Adrenal gland (tissue), 19 donors: ENCODE measurements at places on chromosomes 16 and 17. TPM values are rescaled to one million over a fixed set of nuclear protein-coding genes. Genes with fewer than 3 reads are reported as not detected.
A peak's percentile ranks its signal among the peaks of the same experiment; 100 is the strongest.

DNA sequence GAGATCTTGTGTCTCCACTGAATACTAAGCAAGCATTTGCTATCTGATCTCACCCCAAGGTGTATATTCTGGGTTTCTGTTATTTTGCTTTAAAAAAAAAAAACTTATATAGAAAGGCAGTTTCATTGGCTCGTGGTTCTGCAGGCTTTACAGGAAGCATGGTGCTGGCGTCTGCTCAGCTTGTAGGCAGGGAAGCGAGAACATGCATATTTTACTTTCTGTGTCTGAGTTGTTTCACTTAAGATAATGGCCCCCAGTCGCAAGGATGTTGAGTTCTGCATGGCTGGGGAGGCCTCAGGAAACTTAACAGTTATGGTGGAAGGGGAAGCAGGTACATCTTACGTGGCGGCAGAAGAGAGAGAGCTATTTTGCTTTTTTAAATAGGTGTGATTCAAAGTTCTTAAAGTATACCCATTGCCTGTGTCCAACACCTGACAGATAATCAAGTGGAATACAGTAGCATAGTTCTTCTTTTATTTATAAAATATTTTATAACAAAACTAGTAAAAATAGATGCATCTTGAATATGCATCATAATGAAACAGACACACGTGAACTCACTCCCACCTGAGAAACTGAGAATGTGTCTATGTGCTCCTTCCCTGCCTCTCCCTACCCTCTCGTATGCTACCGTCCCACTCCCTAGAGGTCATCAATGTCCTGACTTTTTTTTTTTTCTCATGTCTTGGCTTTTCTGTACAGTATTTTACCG, 15.4 kb upstream of the ARHGAP17 start:
- no peak for DNase-seq

DNA sequence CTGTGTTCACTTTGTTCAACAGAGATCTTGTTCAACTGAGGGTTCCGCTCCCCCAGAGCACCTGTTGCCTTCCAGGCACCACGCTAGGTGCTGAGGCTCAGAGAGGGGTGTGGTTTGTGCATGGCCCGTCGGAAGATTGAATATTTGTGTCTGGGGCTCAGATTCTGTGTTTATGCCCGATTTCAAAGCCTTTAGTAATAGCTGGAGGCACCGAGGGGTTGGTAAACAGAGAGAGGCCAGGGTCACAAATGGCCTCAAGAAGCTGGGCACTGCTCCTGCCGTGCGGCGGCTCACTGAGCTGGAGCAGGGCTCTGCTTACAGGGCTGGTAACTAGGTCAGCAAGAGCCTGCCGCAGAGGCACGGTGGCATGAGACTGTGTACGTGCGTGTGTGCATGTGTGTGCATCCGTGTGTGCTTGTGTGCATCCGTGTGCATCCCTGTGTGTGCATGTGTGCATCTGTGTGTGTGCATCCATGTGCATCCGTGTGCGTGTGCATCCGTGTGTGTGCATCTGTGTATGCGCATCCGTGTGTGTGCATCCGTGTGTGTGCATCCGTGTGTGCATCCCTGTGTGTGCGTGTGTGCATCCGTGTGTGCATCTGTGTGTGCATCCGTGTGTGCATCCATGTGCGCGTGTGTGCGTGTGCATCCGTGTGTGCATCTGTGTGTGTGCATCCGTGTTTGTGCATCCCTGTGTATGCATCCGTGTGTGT, 5.4 kb downstream of the ITGAE start:
- DNase-seq, result no peak

DNA sequence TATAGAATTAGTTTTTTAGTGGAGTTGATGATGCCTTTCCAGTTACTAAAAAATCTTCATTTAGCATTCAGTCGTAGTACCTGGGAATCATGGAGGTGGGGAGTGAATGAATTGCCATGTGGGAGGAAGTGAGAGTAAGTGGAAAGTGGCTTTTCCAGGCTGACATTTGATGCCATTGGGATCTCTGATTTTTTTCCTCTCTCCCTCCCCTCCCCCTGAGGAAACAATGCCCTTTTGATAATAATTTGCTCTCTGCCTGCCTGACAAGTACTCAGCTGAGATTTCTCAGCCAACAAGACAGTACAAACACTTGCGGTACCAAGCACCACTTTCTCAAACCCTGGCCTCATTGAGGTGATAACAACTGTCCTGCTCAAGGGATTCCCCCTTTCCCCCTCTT, 2.2 kb downstream of the UBE2Z start:
- DNase-seq, result no peak

DNA sequence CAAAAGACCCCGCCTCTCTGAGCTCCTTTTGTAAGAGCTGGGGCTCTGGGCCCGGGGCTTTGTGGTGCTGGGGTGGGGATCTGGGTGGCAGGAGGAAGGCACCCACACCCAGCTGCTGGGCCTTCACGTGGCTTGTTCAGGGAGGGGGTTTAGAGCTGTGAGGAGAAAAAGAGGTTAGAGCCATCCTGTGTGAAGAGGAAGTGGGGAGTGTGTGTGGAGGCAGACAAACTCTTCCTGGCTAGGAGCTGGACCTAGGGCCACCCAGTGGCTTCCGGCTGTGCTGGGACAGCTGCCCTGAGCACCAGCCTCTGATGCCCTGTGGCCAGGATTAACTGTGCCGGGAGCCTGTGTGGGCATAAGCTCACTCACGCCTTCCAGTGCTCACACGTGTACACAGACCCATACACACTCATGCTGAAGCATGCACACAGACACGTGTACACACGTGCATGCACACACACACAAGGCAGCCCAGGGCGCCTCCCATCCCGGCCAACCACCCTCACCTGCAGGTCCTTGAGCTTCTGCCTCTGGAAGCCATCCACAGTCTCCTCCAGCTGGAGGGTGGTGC, 7.4 kb downstream of the CIBAR2 start:
- DNase-seq, result no peak

GRCh38 chr16:58518083-58518979, 3.0 kb downstream of the SETD6 start:
- no peak for DNase-seq

GRCh38 chr17:36950027-36950426, 1.3 kb downstream of the AATF start:
- no peak for DNase-seq

- DNase-seq, result no peak
Measured at GRCh38 chr16:31269541-31269940, 9.8 kb downstream of the ITGAM start.

- no peak for DNase-seq
Measured at GRCh38 chr16:53745753-53746266, 41.9 kb downstream of the FTO start.

DNA sequence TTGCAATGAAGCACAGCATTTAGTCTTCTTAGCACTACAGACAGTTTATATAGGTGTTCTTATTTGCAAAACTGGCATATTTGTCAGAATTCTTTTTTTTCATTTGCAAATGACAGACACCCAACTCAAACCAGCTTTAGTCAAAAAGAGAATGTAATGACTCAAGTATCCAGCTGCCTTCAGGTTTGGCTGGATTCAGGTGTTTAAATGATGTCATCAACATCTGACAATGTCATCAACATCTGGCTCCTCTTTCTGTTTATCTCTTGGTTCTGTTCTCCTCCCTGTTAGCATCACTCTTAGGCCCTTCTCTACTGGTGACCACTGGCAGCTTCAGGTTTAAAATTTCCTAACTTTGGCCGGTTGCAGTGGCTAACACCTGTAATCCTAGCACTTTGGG, 18.9 kb downstream of the TMC5 start:
- DNase-seq, result no peak

- DNase-seq, result peak; percentile 59
Measured at GRCh38 chr17:59506894-59507726, 58.3 kb upstream of the DHX40 start.

DNA sequence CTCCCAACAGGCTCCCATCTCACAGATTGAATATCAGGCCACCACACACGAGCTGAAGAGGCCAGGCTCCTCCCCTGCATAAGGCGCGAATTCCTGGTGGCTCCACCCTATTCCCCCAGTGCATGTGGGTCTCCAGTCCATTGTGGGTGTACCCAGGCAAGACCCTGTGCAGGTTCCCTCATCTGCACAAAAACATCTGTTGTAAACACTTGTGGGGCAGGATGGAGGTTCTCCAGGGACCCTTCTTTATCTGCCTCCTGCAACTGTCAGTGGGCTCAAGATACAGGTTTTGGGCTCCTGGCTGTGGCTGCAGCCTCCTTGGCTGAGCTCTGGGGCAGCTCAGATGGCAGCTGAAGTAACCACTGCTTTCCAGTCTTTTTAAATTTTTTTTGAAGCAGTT, 17.6 kb upstream of the LGALS9 start:
- no peak for DNase-seq

GRCh38 chr17:30554839-30555751, 77.9 kb downstream of the GOSR1 start:
- no peak for DNase-seq

GRCh38 chr17:77995146-77995852, 36.8 kb downstream of the TNRC6C start:
- DNase-seq, result peak; percentile 28

GRCh38 chr16:64907844-64908243, 214.0 kb downstream of the CDH11 start:
- DNase-seq, result peak; percentile 54

DNA sequence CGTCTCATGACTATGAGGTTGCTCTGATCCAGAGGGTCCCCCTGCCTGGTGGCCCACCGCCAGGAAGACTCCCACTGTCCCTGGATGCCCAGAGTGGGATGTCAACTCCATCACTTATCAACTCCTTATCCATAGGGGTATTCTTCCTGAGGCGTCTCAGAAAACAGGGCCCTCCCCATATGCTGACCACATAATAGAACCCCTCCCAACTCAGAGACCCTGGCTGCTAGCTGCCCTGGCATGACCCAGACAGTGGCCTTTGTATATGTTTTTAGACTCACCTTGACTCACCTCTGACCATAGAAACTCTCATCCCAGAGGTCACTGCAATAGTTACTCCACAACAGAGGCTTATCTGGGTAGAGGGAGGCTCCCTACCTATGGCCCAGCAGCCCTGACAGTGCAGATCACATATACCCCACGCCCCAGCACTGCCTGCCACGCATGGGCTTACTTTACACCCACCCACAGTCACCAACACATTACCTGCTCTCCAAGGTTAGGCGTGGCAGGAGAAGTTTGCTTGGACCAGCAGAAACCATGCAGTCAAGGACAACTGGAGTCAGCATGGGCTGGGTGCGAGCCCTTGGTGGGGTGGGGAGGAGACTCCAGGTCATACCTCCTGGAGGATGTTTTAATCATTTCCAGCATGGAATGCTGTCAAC, 2.3 kb upstream of the G6PC1 start:
- no peak for DNase-seq

GRCh38 chr17:40555296-40556190, 9.7 kb downstream of the CCR7 start:
- no peak for DNase-seq

GRCh38 chr16:87681981-87682570, 79.8 kb downstream of the JPH3 start:
- no peak for DNase-seq

- peak; percentile 36 for DNase-seq
Measured at GRCh38 chr16:58128711-58129096, 477 bp downstream of the CFAP20 start.

Gene TTYH2
- polyA plus RNA-seq, result 2.9 TPM
